ENCODE measurements at places on chromosomes 3 and 15.

- H3K4me3 ChIP-seq, result no peak overlapping the region
- H3K36me3 ChIP-seq, result no peaks in the 10 kb centered on the region
- no peak for DNase-seq
- H3K27me3 ChIP-seq, result peaks cover 26% of the 10 kb centered on the region
Observed at GRCh38 chr3:14784087-14784681, 34.6 kb upstream of the FGD5 start.

- H3K4me1 ChIP-seq, result no peaks in the 10 kb centered on the region
- no peak overlapping the region for H3K4me3 ChIP-seq
- no peak for DNase-seq
- no peaks in the 10 kb centered on the region for H3K36me3 ChIP-seq
Observed at GRCh38 chr15:51185213-51186159, 90.8 kb upstream of the TNFAIP8L3 start.

GRCh38 chr15:90481023-90481422, 48.7 kb upstream of the CRTC3 start:
- DNase-seq, result no peak
- H3K27ac ChIP-seq, result peak overlapping the region; percentile 41
- H3K27me3 ChIP-seq, result no peaks in the 10 kb centered on the region
- H3K4me1 ChIP-seq, result peaks cover 32% of the 10 kb centered on the region
- H3K4me3 ChIP-seq, result no peak overlapping the region

DNA sequence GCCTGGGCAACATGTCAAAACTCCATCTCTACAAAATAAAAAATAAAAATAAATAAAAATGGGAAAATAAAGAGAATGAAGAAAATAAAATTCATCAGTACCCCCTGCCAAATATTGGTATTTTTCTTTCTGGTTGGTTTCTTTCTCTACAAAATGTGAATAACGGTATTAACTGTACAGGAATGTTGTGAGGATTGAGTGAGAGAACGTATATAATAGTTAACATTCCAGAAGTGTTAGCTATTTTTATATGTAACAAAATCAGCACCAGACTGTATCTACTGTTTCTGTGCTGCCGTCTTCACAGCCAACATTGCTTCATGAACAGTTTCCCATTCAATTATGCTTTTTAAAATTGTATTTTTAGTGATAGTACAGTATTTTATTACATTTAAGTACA, 25.5 kb upstream of the RNU6-1 start:
- peaks cover 7% of the 10 kb centered on the region for H3K4me1 ChIP-seq
- H3K27me3 ChIP-seq, result peaks cover 21% of the 10 kb centered on the region
- H3K27ac ChIP-seq, result no peak overlapping the region
- H3K36me3 ChIP-seq, result no peaks in the 10 kb centered on the region
- H3K4me3 ChIP-seq, result no peak overlapping the region
- DNase-seq, result no peak

GRCh38 chr15:70406617-70407335, 309.1 kb upstream of the TLE3 start:
- no peak overlapping the region for H3K4me3 ChIP-seq
- H3K27me3 ChIP-seq, result peaks cover 4% of the 10 kb centered on the region
- H3K4me1 ChIP-seq, result no peaks in the 10 kb centered on the region
- DNase-seq, result no peak
- no peaks in the 10 kb centered on the region for H3K36me3 ChIP-seq

- no peak overlapping the region for H3K4me3 ChIP-seq
- H3K36me3 ChIP-seq, result no peaks in the 10 kb centered on the region
- H3K4me1 ChIP-seq, result peaks cover 4% of the 10 kb centered on the region
- no peak for DNase-seq
Observed at GRCh38 chr3:111881480-111881879, 22.4 kb downstream of the PHLDB2 start.

GRCh38 chr15:58742819-58743502, 6.5 kb downstream of the ADAM10 start:
- H3K4me3 ChIP-seq, result no peak overlapping the region
- no peak overlapping the region for H3K27ac ChIP-seq
- peaks cover 74% of the 10 kb centered on the region for H3K4me1 ChIP-seq

DNA sequence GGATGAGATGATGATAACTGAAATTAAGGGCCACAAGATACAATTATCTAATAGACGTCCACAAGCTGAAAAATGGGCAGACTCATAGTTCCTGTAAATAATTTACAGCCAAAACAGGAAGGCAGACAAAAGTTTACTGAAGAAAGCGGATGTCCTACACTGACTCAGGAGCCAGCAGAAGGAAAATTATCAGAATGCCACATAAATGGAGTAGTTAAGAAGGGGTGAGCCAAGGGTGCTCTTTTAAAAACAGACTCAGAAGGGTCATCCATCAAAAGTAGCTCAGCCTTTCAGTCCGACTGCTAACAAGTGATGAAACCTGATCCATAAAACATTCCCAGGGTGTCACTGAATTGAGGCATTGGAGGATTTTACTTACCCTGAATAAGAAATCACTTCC, 39.8 kb downstream of the TUSC7 start:
- H3K36me3 ChIP-seq, result no peaks in the 10 kb centered on the region
- no peak for DNase-seq
- no peak overlapping the region for H3K4me3 ChIP-seq

DNA sequence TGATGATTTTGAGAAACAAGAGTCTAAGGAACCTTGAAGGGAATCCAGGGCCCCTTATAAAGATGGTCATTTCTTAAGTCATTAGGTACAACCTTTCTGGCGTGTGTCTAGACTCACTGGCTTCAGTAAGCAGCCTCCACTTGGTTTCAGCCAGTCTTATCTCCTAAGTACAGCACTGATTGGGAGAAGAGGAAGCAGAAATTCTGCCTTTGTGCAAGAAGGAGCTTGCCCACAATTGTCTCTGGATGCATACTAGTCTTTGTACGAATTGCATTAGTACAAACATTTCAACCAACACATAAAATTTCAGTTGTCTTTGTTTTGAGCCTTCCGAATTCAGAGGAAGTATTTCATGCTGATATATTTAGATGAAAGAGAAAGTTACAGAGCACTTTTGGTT, 139.4 kb downstream of the SLCO3A1 start:
- no peaks in the 10 kb centered on the region for H3K27me3 ChIP-seq
- DNase-seq, result no peak
- H3K4me1 ChIP-seq, result peaks cover 23% of the 10 kb centered on the region
- no peak overlapping the region for H3K4me3 ChIP-seq
- no peaks in the 10 kb centered on the region for H3K36me3 ChIP-seq

GRCh38 chr3:12107071-12107713, 51.5 kb downstream of the TIMP4 start:
- peaks cover 11% of the 10 kb centered on the region for H3K27me3 ChIP-seq
- no peak for DNase-seq
- H3K27ac ChIP-seq, result no peak overlapping the region
- no peak overlapping the region for H3K4me3 ChIP-seq
- H3K36me3 ChIP-seq, result no peaks in the 10 kb centered on the region
- no peaks in the 10 kb centered on the region for H3K4me1 ChIP-seq

- H3K27ac ChIP-seq, result no peak overlapping the region
- peaks cover 2% of the 10 kb centered on the region for H3K36me3 ChIP-seq
- no peak for DNase-seq
- H3K4me3 ChIP-seq, result no peak overlapping the region
Observed at GRCh38 chr3:144003051-144003450, 31.4 kb downstream of the DIPK2A start.

- H3K4me1 ChIP-seq, result peaks cover 46% of the 10 kb centered on the region
- H3K4me3 ChIP-seq, result no peak overlapping the region
- H3K36me3 ChIP-seq, result no peaks in the 10 kb centered on the region
Observed at GRCh38 chr3:64010199-64010598, 13.1 kb downstream of the PSMD6 start.

- H3K4me3 ChIP-seq, result no peak overlapping the region
- no peak overlapping the region for H3K27ac ChIP-seq
- H3K36me3 ChIP-seq, result no peaks in the 10 kb centered on the region
- peaks cover 7% of the 10 kb centered on the region for H3K4me1 ChIP-seq
Observed at GRCh38 chr3:177673112-177673914, 476.0 kb upstream of the TBL1XR1 start.

DNA sequence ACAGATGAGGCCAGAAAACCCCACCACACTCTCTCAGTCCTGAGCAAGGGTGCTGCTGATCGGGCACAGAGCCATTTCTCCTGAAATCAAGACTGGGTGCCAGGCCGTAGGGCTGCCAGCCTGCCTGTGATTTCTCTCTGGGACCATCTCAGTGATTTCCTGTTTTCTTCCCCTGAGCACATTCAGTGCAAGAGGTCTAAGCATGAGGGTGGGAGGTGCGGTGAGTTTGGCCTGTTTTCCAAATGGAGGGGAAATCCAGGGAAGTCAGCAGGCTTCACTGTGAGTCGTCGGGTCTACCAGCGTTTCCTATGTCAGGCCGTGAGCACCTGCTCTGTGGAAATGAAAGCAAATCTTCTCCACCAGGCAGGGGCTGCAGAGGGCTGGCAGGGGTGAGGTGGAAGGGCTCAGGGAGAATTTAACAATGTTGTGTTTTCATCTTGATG, 82.3 kb downstream of the ST6GAL1 start:
- H3K36me3 ChIP-seq, result peaks cover 76% of the 10 kb centered on the region
- H3K4me3 ChIP-seq, result peak overlapping the region; percentile 51
- H3K4me1 ChIP-seq, result peaks cover 69% of the 10 kb centered on the region
- DNase-seq, result peak; percentile 68

- H3K36me3 ChIP-seq, result peaks cover 52% of the 10 kb centered on the region
- H3K4me3 ChIP-seq, result peak overlapping the region; percentile 78
- DNase-seq, result no peak
Observed at GRCh38 chr3:69012800-69013252, 658 bp downstream of the EOGT start.
